ENCODE measurements at places on chromosomes 12 and 14. TPM values are rescaled to one million over a fixed set of nuclear protein-coding genes. Genes with fewer than 3 reads are reported as not detected.

DNA sequence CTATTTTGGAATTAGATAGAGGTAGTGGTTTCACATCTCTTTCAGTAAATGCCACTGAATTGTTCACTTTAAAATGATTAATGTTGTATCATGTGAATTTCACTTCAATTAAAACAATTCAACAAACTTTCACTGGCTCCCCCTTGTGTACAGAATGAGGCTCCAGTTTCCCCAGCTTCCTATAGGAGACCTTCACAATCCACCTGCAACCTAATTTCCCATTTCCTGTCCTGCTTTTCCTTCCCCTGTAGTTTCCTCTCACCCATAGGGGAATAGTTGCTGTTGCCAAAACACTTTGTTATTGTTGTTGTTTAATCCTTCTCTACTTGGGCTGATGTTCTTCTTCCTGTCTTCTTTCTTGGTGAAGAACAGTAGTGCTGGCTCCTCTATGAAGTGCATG is 59.8 kb downstream of the NPAS3 start:
- DNase-seq = no peak

- peak; percentile 45 for DNase-seq
Observed at GRCh38 chr12:69879007-69879960, 54.3 kb downstream of the MYRFL start.

DNA sequence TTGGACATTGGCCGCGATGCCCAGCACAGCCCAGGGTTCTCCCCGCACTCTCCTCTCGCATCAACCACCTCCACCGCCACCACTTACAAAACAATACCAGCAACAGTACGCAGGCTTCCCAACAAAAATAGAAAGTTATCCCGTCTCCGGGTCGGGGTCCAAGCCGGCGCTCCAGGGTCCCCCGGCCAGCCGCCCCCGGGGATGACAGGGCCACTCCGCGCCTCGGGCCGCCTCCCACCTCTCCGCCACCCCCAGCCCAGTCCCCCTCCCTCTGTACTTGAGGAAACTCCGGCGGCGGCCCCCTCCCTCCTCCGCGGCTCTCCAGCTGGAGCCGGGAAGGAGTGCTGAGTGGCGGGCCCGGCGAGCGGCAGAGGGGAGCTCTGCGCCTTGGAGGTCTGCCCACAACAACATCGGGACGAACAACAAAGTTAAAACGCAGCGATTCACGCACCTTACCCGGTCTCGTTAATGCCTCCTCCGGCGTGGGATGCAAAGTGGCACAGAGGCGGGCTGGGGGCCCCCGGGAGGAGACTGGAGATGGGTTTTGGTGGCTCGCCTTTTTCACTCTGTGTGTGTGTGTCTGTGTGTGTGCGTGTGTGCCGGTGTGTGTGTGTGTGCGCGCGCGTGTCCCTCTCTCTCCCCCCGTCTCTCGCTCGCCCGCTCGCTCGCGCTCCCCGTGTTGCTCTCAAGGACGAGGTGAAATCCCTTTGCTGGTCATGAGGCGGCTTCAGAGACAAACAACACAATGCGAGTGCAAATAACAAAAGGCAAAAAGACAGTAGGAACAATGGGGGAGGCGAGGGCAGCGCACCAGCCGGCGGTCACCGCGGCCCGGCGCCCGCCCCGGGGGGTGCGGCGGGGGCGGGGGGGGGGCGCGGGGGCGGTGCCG is 386.8 kb downstream of the BCAT1 start:
- peak; percentile 69 for DNase-seq

GRCh38 chr12:78671295-78671694 is 193.3 kb upstream of the SYT1 start:
- no peak for DNase-seq

The TPH2 gene
- not detected for polyA plus RNA-seq

DNA sequence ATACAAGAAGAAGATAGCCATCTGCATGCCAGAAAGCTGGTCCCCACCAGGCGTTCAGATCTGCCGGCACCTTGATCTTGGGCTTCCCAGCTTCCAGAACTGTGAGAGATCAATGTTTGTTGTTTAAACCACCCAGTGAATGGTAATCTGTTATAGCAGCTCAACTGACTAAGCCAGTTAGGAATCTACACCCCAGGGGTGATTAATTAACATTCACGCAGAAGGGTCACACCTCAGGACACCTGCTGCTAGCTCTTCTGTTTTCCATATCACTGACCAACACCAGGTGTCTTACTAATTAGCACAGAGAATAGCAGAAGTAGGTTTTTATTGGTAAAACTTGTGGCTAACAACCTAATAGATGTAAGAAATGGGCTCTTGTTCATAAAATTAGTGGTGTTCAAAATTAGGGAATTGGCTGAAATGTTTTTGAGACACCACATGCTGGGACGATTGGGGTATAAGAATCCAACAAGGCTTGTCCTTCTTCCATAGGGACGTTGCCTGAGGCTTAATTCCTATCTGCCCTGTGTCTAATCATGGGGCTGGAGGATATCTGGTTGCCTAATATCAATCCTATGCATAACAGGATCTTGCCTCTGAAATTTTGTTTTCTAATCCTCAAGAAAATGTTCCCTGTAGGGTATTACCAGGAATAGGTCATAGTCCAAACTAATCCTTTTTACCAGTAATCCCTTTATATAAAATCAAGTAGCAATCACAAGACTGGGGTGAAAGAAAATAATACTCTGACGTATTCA is 42.0 kb upstream of the CHST11 start:
- DNase-seq = no peak

- DNase-seq = no peak
Observed at GRCh38 chr14:98932431-98933325, 339.3 kb downstream of the BCL11B start.

Measured in heart right ventricle (tissue), 16 donors.